ENCODE measurements at places on chromosomes 2 and 18. TPM values are rescaled to one million over a fixed set of nuclear protein-coding genes. Genes with fewer than 3 reads are reported as not detected.

- no peak for DNase-seq
Observed at GRCh38 chr2:216318521-216318874, 53.8 kb downstream of the MARCHF4 start.

GRCh38 chr2:85705680-85706039, 11.5 kb downstream of the GNLY start:
- no peak for DNase-seq

Gene FEV
- total RNA-seq = not detected

Gene HOXD10
- total RNA-seq = not detected

Gene FKBP7
- 2.5 TPM for total RNA-seq

DNA sequence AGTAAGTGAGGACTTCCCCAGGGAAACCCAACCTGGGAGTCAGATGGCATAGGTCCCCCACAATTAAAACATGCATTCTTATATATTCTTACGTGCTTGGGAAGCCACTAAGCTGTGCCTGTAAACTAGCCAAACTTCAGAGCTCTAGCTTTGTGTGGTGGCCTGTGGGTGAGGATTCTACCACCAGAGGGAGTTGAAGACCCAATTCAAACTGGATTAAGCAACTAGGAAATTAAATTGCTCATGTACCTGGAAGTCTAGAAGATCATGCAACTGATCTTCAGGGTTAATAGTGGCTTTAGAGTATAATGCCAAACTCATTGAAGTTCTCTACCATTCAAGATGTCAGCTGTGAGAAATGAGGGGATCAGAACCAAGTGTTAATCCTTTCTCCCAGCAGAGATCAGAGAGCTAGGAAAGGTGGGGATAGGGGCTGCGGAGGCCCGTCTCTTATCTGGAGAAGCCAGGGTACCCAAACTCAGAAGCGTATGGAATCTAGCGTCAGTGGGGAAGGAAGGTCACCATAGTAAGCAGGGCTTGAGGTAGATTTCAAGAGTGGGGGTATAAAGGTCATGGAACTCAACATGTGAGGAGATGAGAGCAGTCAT, 53.2 kb upstream of the CCDC85A start:
- DNase-seq = no peak

DNA sequence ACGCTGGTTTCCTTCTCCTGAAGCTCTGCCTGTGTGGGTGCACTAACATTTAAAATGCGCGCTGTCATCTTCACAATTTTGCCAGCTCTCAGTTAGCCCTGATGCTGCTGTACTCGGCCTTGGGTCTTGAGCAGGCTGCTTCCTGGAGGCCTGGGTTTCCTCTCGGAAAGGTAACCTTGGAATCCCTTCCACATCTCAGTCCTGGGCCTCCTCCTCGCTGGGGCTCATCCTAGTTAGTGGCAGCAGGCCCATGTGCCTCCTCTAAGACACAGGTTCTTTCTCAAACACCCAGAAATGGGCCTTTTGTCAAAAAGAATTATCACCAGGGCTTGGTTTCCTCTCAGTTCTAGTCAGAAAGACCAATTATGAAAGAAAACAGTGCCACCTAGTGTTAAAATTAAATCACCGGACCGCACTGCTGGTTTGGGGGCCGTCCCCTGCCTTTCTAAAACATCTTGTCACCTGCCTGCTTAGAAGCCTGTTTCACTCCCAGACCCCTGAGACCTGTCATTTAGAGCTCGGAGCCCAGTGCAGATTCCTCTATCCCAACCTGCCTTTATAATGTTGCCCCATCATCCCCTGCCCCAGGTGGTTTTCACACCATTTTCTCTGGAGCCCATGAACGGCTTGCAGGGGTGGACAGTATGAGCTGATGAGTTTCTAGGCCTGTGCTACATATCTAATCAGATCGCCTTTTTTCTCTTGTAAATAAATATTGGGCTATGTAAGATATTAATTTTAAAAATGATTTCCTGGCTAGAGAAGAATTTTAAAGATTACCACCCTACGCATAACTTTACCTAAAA, 42.4 kb downstream of the HK2 start:
- DNase-seq = peak; percentile 36

DNA sequence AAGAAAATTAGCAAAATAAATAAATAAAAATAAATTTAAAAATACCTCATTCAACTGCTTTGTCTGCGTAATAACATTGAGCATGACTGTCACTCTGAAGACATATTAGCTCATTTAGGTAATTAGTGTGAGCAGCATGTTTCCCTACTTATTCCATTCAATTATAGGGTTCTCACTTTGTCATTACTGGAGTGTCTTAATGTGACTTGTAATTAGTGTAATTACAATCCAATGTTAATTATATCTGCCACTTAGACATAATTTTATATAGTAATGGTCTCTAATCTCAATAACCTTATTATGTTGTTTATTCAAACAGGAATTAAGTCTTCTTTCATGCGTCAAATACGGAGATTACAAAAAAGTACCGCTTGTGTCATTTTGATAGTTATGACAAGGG, 893.9 kb upstream of the ACVR2A start:
- no peak for DNase-seq
